Psoas muscle (tissue), 8 donors: ENCODE measurements at places on chromosomes 3 and 15. TPM values are rescaled to one million over a fixed set of nuclear protein-coding genes. Genes with fewer than 3 reads are reported as not detected.

- H3K36me3 ChIP-seq: no peaks in the 10 kb centered on the region
- H3K4me1 ChIP-seq: no peaks in the 10 kb centered on the region
- no peak overlapping the region for H3K27ac ChIP-seq
- no peaks in the 10 kb centered on the region for H3K27me3 ChIP-seq
- DNase-seq: no peak
- no peak overlapping the region for H3K4me3 ChIP-seq
Measured at GRCh38 chr3:88209356-88209755, 59.6 kb downstream of the C3orf38 start.

DNA sequence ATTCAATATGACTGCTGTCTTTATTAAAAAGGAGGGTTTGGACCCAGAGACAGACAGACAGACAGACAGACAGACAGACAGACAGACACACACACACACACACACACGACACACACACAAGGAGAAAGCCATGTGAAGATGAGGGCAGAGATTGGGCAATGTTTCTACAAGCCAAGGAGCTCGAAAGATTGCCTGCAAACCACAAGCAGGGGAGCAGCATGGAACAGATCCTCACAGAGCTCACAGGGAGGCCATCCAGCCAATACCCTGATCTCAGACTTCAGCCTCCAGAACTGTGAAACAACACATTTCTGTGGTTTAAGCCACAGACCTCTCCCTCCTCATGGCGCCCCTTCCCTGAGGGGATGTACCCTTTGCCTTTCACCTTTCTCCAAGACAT is 35.8 kb upstream of the ABHD2 start:
- no peak for DNase-seq
- no peaks in the 10 kb centered on the region for H3K36me3 ChIP-seq
- no peak overlapping the region for H3K4me3 ChIP-seq
- no peaks in the 10 kb centered on the region for H3K27me3 ChIP-seq
- no peaks in the 10 kb centered on the region for H3K4me1 ChIP-seq

DNA sequence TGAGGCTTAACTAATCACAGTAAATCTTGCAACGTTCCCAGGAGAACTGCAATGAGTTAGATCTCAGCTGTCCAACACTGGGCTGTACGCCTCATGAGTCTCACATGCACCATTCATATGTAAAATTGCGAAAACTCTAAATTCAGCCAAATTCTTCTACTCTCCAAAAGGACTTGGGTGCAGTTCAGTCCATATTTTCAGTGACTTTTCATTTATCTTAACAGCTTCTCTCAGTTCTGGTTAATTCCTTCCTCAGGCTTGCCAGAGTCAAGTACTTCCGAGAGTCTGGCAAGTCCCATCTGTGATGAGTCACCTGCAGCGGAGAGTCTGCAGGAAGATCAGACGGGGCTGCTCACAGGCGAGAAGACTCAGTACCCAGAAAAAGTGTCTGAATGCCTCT is 11.5 kb downstream of the CCDC80 start:
- H3K4me1 ChIP-seq: no peaks in the 10 kb centered on the region
- H3K36me3 ChIP-seq: no peaks in the 10 kb centered on the region
- H3K27ac ChIP-seq: no peak overlapping the region

DNA sequence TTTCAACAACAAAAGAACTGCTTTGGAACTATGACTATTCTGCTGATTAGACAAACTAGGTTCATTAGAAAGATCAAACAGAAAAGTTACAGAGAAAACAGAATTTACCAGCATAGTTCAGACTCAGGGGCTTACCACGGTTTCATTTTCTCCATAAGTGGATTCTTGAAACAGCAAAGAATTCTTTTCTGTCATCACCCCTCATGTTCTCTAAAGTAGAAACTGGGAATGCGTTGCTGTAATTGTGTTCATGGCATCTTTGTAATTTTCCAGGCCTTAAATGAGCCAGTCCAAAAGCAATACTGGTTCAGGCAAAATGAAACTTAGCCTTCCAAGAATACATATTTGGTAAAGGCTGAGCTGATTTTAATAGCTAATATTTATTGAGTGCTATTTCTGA is 287.8 kb downstream of the CHL1 start:
- H3K36me3 ChIP-seq: no peaks in the 10 kb centered on the region
- no peak overlapping the region for H3K27ac ChIP-seq
- no peak overlapping the region for H3K4me3 ChIP-seq

DNA sequence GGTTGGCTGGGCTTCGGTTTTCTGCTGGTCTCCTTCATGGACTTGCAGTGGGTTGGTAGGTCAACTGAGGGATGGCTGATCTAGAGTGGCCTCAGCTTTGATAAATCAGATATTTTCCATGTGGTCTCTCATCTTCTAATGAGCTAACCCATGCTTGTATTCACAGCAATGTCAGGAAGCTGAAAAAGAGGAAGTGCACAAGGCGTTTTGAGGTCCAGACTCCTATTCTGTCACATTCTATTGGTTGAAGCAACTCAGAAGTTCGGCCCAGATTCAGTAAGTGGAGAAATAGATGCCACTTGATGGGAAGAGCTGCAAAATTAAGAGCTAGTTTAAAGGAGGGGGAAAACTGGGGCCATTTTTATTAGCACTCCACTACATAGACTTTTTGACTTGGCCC is 361.2 kb downstream of the DIPK2A start:
- DNase-seq: no peak
- no peaks in the 10 kb centered on the region for H3K36me3 ChIP-seq
- no peaks in the 10 kb centered on the region for H3K27me3 ChIP-seq
- no peak overlapping the region for H3K27ac ChIP-seq
- H3K4me3 ChIP-seq: no peak overlapping the region
- no peaks in the 10 kb centered on the region for H3K4me1 ChIP-seq

CAMK2N2 gene
- total RNA-seq: not detected

HRH1 gene
- total RNA-seq: 1.5 TPM

RBM6 gene
- total RNA-seq: 29.8 TPM

CCR8 gene
- not detected for total RNA-seq

SCG5 gene
- 0.21 TPM for total RNA-seq
